ENCODE measurements at places on chromosomes 13 and 19.

DNA sequence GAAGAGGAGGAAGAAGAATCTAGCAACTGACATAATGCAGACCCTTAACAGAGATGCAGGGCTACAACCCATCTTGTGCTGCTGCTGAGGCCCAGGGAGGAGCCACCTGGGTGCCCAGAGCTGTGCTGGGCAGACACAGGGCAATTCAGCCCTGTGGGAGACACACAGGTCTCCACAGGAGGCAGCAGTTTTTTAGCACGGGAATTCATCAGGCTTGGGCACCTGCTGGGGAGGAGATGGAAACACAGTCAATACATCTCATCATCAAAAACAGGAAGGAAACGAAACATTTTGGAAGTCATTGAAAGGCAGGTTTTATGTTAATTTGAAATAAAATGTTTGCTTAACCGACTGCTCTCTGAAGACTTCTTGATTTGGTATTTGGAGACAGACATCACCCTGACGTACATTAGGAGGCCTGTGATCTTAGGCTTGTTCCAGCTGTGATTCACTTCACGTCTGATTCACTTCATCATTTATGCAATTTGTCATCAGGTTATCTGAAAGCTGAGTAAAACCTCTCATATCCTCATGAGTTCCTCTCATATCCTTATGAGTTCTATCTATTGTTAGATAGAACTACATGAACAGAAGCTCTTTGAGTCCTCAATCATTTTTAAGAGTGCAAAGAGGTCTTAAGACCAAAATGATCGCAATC lies 77.4 kb downstream of the CYSLTR2 start:
- DNase-seq: no peak

- DNase-seq: no peak
These were observed 56.3 kb downstream of the FOXO1 start for GRCh38 chr13:40609972-40610726.

DNA sequence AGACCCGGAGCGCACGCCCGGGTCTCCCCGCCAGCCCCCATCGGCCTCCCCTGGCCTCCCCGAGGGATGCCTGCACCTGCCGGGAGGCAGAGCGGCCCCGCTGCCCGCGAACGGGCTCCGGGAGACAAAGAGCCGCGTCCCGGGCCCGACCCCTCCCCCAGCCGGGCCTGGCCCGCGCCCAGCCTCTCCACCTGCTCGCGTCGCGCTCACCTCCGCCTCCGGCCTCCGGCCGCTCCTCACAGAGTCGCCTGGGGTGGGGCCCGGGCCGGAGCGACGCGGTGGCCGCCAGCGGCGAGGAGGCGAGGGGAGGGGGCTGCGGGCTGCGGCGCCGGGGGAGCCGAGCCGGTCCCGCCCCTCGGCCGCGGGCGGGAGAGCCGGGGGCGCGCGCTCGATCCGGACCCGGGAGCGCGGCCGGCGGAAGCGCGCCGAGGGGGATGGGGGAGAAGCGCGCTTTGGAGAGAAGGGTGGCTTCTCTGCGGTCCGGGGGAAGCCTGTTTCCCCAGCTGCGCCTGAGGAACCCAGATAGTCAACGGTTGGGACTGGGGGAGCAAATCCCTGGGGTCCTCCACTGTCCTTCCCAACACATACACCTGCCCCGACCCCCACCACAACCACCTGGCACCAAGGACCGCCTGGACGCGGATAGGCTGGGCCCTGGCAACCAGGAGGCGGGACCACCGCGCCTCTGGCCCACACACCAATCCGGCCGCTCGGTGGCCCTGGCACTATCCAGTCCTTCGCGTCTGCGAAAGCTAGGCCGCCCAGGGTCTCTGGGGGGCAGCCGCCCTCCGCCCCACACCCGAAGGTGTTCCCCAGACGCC lies at the start of gene PRR36:
PRR36 (minus strand) TSS at position 315 of the 821 bp plus-strand sequence. CDS start 701 bp downstream, outside the sequence.
- no peak for DNase-seq

GRCh38 chr19:592101-592500 lies 2.4 kb downstream of the HCN2 start:
- no peak for DNase-seq

- DNase-seq: no peak
These were observed 67.9 kb downstream of the EFNB2 start for GRCh38 chr13:106467427-106468122.

- peak; percentile 74 for DNase-seq
These were observed 40.8 kb upstream of the ISYNA1 start for GRCh38 chr19:18478545-18479311.

All from activated T-cell treated with anti-CD3 and anti-CD28 coated beads for 48 hours (primary cell).